ENCODE measurements at places on chromosomes 4 and X. TPM values are rescaled to one million over a fixed set of nuclear protein-coding genes. Genes with fewer than 3 reads are reported as not detected.

The TAB3 gene
- 4.5 TPM for total RNA-seq

The RBM46 gene
- total RNA-seq: 0.09 TPM

The MAOB gene
- total RNA-seq: 0.28 TPM

The EREG gene
- 8.4 TPM for total RNA-seq

The FGFBP1 gene
- not detected for total RNA-seq

The ASB9 gene
- 0.57 TPM for total RNA-seq

The PCDH19 gene
- total RNA-seq: under 0.01 TPM

The FRYL gene
- total RNA-seq: 39.5 TPM

The GLOD5 gene
- not detected for total RNA-seq

The REELD1 gene
- total RNA-seq: not detected

The ASB5 gene
- total RNA-seq: 2.4 TPM

The SPATA4 gene
- 0.28 TPM for total RNA-seq

The GPR82 gene
- total RNA-seq: not detected

The CPZ gene
- total RNA-seq: 14.5 TPM

The SUPT20HL2 gene
- total RNA-seq: 0.14 TPM

The JADE1 gene
- total RNA-seq: 10.1 TPM

The SPANXC gene
- total RNA-seq: not detected

The KLKB1 gene
- total RNA-seq: not detected

The DIPK2B gene
- not detected for total RNA-seq

The ARHGAP36 gene
- total RNA-seq: not detected

The TLR6 gene
- 1.4 TPM for total RNA-seq

The BEND2 gene
- not detected for total RNA-seq

The GLRB gene
- 10.2 TPM for total RNA-seq

The STOX2 gene
- total RNA-seq: 3.4 TPM

The SLC10A6 gene
- total RNA-seq: 0.28 TPM

The SLITRK4 gene
- total RNA-seq: under 0.01 TPM

The FRMD7 gene
- 0.09 TPM for total RNA-seq

The SERPINA7 gene
- not detected for total RNA-seq

The RAB33A gene
- total RNA-seq: 2.4 TPM

The HTR2C gene
- under 0.01 TPM for total RNA-seq

The FAT4 gene
- total RNA-seq: 8.1 TPM

The ALAS2 gene
- total RNA-seq: not detected

The ARHGEF38 gene
- total RNA-seq: not detected

The SLC4A4 gene
- total RNA-seq: 25.9 TPM

The MAGEA4 gene
- not detected for total RNA-seq

The CT47A7 gene
- not detected for total RNA-seq

The RAP2C gene
- total RNA-seq: 11.6 TPM

The SPANXN3 gene
- total RNA-seq: not detected

Data from smooth muscle cell of bladder (primary cell).